Lower leg skin (tissue), 4 donors: ENCODE measurements at places on chromosomes 5 and 9.

DNA sequence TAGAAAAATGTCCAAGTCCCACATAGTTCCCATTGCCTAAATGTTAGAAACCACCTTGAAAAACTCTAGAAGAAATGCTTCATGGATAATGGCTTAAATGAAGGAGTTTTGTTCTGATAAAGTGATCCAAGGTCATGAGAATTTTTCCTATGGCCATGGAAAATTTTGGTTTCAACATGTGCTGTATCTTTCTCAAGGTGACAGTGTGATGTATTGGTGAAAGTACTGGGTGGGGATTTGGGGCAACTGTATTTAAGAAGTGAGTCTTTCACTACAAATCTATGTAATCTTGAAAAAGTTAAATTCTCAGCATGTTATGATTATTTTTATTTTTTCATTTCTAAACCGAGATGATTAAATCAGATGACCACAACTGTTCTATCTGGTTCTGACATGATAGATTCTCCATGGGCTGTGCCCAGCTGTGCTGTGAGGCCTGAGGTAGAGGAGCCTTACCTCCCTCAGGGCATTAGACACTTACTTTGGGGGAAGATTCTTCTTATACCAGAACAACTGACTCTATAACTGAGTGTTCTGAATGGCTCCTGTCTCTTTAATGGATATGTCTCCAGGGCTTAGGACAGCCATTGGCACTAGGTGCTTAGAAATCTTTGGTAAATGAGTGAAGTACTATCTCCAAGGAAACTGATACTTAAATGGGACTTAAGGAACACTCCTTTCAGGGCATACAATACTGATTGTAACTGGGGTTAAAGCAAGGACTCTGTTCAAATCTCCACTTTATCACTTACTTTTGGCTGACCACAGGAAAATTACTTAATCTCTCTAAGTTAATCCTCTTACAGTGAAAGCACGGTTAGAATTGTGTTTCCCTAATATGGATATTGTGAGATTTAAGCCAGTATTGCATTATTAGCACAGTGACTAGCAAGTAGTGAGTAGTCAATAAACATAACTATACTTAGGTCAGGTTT lies 397.4 kb upstream of the MEF2C start:
- DNase-seq, result no peak

DNA sequence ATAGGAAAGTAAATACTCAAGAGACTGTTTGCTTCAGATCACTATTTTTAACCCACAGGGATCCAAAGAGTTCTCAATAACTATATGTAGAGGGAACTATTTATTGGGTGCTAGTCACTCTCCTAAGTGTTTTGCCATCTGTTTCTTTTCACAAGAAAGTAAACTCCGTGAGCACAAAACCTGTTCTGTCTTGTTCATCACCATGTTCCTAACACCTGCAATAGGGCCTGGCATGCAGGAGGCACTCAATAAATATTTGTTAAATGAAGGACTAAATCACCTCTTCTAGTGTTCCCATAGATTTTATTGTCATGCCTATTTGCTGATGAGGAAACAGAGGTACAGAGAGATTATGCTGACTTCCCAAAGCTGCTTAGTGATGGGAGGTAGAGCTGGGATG lies 118.2 kb downstream of the VCAN start:
- DNase-seq, result no peak

- DNase-seq, result no peak
These were observed 306.1 kb downstream of the GLIS3 start for GRCh38 chr9:3993773-3994172.

DNA sequence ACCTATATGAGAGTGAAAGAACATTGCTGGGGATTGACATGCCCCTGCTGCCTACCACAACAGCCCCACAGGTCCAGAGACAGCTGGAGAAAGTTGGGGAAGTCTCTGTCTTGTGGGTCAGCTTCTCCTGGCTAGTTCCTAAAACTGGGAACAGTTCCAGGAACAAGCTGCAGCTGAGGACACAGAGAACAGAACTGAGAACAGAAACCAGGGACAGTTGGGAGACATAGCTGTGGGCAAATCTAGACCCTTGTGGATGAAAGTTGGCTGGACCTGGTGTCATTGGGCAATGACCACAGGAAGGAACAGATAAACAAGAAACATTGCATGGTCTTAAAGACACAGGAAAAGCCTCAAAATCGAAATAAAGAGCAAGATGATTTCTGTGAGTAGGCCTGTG lies 58.3 kb upstream of the MOCS2 start:
- DNase-seq, result peak; percentile 89

DNA sequence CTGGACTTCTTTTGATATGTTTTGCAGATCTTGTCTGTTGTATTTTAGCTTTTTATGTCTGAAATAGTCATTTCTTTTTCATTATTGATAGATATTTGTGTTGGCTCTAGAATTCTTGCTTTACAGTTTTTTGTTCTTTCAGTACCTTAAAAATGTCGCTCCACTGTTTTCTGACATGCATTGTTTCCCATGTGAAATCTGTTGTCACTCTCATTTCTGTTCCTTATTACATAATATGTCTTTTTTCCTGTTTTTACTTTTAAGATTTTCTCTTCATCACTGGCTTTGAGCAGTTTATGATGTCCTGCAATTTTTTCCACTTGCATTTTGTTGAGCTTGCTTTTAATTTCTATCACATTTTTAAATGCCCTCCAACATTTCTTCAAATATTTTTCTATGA lies 270.4 kb upstream of the TARS1 start:
- DNase-seq, result no peak

- no peak for DNase-seq
These were observed 13.2 kb downstream of the MROH2B start for GRCh38 chr5:41057940-41058339.

DNA sequence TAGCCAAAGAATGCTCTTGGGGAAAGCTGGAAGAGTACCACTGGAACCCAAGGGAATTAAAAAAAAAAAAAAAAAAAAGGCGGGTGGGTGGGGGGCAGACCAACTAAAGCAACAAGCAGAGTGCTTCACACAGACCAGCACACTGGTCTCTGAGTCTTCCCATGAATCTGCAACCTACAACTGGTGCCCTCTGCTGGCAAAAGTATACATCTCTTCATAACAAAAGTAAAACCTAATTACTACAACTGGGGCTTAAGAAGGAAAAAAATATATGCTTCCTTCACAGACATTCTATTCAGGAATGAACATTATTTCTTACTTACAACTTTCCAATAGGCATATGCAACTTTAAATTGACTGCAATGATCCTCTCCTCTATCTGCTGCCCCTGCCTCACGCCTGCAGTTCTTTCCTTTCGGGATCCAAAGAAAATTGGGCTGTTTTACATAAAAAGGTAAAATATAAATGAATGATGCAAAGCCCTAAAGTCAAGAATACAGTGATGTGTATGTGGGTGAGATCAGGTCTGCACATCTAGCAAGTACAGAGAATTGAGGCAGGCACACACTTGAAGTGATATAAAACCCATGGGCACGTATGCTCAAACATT lies 7.2 kb upstream of the KLHL3 start:
- DNase-seq, result no peak

DNA sequence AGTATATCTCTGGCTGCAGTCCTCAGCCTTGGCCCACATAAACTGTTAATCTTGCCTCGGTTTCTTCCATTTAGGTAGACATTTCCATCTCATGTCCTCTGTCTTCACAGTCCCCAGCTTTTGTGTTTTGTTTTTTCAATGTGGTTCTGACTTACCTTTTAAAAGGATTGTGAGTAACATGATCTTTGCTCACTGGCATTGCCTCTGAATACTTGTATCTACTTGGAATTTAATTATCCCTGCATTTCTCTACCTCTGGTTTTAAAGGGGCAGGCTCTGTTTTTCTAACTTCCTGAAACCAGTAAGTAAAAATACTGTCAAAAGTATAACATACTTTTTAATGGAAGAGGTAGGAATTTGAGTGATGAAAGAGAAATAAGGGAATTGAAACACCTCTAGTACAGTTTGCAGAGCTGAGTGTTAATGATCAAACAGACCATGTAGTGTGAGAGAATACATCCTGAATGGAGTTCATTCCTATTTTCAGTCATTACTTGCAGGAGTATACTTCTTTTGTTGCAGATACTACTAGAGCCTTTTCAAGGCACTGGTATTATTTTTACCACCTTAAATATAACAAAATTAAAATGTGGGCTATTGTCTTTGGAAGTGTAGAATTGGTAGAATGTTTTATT lies 62.6 kb downstream of the MTREX start:
- no peak for DNase-seq

GRCh38 chr9:93599571-93600403 lies 23.4 kb downstream of the PHF2 start:
- DNase-seq, result no peak
